ENCODE measurements at places on chromosomes 7 and 10.
A peak's percentile ranks its signal among the peaks of the same experiment; 100 is the strongest.

DNA sequence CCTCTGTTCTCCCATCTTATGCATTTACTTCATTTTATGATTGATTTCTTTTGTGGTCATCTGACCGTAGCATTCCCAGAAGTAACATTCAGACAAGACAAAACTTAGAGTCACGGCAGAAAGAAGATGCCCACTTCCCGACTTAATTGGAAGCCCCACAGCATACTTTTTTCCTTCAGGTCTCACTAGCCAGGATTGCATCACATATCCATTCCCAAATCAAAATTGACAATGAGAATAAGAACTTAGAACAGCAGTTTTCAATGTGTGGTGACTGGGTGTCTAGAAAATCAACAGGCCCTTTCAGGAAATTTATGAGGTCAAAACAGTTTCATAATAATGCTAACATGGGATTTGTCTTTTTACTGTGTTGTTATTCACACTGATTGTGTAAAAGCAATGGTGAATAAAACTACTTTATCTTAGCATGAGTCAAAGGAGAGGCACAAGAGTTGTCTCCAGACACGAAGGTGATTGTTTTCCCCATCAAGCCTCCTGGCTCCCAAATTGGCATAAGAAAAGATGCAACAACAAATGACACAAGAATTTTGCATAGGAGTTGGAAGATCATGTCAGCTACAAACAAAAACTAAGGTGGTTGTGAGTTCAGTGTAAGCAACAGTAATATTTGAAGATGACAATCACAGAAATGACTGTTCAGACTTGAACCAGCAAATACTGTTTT is 493.9 kb downstream of the HTR7 start:
- DNase-seq = no peak

DNA sequence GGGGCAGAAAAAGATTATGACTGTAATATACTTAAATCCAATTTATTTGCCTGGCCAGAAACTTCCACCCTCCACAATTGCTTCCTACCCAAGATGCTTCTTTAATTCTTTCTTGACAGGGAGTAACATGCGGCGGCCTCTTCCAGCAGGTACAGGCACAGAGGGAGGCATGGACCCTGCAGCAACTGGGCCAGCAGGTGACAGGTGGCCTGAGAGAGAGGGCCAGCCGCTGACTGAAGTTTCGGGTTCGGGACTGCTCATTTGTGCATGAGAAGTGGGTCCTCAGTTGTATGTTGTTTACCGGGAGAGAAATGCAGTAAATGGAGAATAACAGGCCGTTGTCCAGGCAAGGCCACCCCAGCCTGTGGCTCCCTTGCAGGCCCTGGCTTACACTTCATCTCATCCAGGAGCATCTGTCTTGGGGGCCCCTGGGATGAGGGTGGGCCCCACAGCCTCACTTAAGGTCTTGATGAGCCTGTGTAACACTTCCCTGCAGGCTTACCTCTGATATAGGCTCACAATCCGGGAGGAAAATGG is 72.5 kb downstream of the C10orf143 start:
- DNase-seq = no peak

DNA sequence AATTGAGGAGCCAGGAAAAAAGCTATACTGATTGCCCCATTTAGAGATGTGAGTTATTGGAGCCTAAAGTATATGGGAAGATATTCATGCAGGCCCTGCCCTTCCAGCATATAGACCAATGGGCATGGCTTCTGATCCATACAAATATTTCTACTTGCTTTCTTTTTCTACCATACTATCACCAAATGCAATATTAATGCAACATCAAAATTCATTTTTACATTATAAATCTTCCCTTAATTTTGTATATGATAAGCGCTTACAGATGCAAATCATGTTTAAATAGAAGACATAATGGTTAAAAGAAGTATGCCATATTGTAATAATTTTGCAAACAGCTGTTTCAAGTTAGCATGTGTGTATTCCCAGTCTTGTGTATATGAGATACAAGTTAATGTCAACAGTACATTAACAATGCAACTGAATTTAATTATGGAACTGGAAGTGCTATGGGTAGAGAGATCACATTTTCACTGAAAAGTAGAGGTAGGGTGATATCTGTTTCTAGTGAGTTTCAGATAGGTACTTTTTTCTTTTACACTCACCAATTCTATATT is 24.6 kb upstream of the WNT16 start:
- no peak for DNase-seq

- DNase-seq = peak; percentile 16
Measured at GRCh38 chr10:109956454-109957091, 33.3 kb upstream of the XPNPEP1 start.

DNA sequence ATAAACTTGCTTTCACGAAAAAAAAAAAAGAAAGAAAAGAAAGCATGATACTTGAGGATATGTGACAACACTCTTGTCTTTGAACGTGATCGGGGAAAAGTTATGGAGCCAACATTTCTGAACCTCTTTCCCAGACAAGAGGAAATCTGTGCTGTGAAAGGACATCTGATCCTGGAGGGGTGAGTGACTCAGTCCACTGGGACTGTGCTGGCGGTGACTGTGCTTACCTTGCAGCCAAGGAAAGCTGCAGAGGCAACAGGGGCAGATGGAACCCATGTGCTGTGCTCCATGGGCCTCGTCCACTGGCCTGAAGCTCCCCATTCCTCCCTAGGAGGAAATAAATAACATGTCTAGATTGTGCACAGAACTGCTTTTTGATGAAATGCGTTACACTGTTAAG is 116.5 kb upstream of the RAB11FIP2 start:
- no peak for DNase-seq

DNA sequence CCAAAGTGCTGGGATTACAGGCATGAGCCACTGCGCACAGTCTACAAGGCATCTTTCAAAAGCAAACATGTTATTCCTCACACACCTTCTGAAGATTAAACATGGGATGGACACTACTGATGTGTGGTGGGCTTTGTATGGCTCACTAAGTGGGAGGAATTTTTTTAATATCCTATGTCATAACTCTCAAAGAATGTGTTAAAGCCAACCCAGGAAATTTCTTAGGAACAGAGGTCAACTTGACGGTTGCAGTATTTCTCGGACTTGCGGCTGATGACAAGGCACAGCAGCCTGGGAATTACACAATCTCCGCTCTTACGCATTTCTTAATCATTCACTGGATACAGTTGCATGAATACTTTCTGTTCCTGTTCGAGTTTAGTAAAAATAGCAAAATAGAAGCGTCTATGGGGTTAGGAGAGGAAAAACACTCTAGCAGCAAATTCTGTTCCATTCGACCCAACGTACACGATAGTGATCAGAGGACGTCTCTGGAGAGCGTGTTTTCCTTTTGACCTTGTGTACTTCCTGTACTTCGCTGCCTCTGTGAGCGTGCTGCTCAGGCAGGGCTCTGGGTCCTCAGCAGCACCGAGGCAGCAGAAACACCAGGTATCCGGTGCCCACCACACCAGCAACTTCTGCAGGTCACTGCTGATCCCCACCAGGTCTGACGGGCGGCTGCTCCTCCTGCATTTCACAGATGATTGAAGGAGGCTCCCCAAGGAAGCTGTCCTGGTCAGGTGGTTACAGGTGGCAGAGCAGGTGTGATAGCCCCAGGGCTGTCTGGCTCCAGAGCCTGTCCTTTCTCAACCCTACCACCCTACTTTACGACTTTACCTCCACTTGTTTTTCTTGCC is 26.4 kb upstream of the SRGN start:
- no peak for DNase-seq

- DNase-seq = no peak
Measured at GRCh38 chr10:60101821-60102220, 195.5 kb upstream of the CCDC6 start.

DNA sequence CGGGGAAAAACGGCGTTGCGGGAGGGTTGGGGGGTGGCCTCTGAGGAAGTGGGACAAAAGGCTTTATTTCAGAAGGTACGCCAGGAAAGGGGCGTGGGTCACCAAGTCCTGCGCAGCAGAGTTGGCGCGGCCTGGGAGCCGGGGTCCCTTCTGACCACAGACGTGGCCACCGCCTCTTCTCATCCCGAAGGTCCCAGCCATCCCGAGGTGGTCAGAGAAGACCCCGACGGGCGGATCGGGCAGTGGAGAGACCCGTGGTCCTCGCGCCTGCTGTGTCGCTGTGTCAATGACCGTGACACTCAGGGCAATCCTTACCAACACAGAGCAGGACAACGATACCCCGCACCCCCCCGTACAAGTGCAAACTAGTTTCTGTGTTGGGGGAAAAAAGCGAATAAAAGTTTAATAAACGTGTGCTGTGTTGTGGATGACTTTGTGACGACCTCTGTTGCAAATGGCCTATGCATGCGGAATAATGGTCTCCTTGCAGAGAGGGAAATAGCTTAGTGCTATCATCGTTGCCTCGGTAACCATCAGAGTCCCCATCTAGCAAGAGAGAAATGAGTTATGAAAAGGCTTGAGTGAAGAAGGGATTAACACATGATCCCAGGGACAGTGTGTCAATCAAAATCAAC is 19.4 kb upstream of the GATA3 start:
- DNase-seq = no peak

DNA sequence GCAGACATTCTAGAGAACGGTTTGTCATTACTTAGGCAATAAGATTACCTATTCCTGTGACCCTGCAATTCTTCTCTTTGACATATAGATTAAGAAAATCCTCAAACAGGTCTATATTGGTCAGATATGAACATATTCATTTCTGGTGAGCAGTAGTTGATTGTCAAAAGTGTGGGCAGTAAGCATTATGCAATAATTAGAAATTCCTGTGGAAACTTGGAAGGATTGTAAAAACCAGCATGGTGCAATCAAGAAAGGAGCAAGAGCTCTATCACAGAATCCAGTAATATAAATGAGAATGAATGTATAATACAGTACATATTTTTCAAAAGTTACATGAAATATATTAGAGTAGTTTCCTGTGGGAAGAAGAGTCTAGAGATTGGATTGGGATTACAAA is 406.5 kb downstream of the SUGCT start:
- no peak for DNase-seq

- no peak for DNase-seq
Measured at GRCh38 chr7:32153006-32153405, 82.8 kb upstream of the PDE1C start.

GRCh38 chr10:59553162-59553900 is 156.3 kb downstream of the SLC16A9 start:
- no peak for DNase-seq

DNA sequence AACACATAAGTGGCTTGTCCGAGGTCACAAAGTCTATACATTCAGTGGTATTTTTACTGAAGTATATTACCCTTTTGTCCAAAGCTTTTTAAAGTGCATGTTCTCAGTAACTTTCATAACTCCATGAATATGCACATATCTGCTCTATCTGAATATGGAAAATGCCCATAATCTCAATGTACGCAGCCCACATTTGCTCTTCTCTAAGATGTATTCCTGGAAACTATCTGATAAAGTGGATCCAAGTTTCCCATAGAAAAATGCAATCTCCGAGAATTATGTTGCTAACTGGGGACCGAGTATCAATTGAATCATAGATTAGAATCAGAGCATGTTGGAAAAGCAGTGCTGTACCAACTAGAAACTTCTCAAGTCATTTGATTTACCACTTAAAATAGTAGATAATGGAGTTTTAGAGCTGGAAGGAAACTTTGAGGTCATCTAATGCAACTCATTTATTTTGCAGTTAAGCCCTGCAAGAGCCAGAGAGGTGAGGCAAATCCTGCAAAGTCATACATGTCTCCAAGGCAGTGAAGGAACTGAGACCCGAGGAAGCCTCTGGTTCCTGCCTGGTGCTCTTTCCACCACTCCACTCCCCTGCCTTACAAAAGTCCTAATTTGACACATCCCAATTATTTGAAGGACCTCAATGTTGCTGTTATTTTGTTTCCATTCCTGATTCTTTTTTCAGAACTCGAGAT is 69.4 kb downstream of the CYCS start:
- DNase-seq = no peak

DNA sequence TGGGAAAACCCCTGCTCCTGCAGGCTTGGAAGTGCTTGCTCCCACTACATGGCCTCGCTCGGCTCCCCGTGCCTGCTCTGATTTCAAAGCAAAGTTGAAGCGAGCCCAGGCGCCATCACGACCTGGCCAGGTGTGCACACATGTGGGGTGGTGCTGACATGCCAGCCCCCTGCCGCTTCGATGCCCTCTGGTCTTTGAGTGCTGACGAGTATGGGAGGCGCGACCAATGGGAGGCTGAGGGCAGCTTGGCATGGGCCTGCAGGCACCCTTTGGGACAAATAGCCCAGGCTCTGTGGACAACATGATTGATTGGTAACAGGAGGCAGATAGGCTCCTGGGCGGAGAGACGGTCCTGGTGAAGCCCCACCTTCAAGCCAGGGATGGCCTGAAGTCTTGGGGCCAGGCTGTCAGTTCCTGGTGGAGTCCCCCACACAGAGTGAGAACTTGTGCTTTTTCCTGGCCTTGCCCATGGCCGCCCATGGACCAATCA is 252.4 kb upstream of the SEMA3A start:
- no peak for DNase-seq

- DNase-seq = no peak
Measured at GRCh38 chr10:51707821-51708424, 8.5 kb upstream of the CSTF2T start.

DNA sequence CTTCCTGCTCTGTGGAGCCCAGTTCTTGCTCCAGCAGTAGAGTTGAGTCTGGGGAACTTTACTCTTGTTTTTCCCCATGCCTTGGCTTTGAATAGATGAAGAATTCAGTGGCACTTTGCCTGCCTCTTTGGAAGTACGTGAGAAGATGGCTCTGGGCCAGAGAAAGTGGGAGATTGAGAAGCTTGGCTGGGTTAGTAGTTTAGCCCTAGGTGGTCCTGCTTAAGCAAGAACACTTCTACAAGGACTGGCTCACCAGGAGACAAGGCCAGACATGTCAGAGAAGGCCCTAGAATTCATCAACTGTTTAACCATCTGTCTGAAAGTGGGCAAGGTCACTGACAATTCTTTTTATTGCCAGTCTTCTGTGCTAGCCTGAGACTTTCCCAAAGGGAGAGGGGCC is 410.3 kb downstream of the TYW1 start:
- DNase-seq = no peak

DNA sequence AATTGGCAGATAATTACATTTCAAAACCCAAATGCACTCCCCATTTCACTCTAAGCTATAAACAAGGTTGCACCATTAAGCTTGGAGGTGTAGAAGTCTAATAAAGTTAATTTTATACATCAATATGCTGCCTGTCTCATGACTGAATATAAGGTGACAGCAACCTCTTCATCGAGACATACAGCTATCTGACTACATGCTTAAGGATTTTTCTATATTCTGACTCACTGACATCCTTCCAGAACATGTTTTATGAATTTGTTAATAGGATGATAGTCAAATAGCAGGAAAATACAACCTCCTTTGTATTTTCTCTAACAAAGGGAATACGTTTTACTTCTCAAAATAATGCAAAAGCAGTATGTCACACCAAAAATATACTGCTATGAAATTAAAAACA is 76.6 kb downstream of the NRBF2 start:
- no peak for DNase-seq

All from activated CD4-positive, alpha-beta T cell treated with anti-CD3 and anti-CD28 coated beads, Interleukin-2, amount 50 U/mL, for 48 hours (primary cell).